CD4-positive, alpha-beta T cell treated with Interleukin-10 for 1 hour (primary cell): ENCODE measurements at places on chromosomes 6 and 20.
A peak's percentile ranks its signal among the peaks of the same experiment; 100 is the strongest.

DNA sequence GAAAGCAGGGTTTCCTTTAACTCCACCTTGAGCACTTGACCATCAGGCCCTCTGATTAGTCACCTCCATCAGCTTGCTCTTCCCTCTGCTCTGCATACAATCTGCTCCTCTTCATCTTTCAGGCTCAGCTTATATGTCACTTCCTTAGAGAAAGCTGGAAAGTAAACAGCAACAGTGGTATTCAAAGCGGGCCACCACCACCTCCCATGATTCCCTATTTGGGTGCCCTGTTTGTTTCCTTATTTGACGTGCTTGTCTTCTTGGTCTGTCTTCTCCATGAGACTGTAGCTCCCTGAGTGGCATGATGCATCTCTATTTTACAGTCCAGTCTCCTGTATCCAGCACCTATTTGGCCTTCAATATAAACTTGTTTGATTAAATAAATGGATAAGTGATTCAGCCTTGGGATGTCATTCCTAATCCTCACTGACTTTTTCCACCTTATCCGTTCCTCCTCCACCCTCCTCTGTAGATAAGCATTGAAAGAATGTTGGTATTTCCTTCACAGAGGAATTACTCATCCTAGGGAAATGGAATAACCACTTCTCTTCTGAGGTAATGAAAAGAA, 102.8 kb upstream of the SGK1 start:
- no peak for DNase-seq

DNA sequence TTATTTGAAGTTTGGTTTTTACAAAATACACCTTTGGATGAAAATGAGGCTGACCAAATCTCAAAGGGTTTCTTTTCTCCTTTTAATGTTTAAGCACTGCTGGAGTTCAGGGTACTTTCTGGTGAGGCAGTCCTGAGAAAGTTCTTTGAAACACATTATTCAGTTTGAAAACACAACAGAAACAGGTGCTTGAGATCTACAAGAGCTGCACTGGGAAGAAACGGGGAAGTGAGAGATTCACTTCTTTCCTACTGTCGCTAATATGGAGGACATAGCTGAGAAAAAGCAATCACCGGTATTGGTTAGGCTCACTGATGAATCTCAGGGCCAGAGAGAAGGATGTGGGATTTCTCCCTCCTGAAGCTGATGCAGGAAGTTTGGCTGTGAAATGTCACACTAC, 22.9 kb upstream of the TMEM170B start:
- no peak for DNase-seq

- no peak for DNase-seq
These were observed 3.1 kb upstream of the TFAP2B start for GRCh38 chr6:50815436-50816114.

DNA sequence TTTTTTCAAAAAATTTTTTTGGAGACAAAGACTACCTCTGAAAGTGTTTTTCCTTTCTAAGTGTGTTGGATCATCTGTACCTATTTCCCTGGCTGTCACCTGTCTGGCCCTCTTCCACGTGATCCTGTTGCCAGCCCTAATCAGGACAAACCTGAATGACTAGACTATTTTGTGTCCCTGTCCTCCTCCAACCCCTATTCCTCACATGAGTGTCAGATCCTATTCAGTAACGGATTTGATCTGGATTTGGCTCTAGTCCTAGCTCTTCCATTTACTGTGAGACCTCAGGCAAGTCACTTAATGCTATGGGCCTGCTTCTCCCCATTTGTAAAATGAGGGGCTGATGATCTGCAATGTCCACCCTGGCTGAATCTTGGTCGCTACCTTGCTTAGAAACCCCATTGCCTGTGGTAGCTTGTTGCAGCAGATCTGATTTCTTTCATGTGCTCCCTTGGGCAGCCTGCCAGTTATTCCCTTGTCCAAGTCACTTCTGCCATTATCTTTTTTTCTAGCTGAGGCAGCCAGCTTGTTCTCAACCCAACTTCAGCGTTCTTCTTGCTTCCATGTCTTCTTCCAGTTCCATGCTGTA, 4.8 kb downstream of the PHF20 start:
- no peak for DNase-seq

GRCh38 chr20:2652724-2653555, 508 bp downstream of the NOP56 start:
- DNase-seq = peak; percentile 23

GRCh38 chr20:13822459-13822858, 37.6 kb downstream of the NDUFAF5 start:
- DNase-seq = no peak

GRCh38 chr6:110430741-110431140, 15.4 kb upstream of the DDO start:
- DNase-seq = no peak

GRCh38 chr6:88548891-88549505, 382.9 kb upstream of the CNR1 start:
- DNase-seq = no peak

- no peak for DNase-seq
These were observed 447.8 kb upstream of the FLRT3 start for GRCh38 chr20:14785065-14785743.

DNA sequence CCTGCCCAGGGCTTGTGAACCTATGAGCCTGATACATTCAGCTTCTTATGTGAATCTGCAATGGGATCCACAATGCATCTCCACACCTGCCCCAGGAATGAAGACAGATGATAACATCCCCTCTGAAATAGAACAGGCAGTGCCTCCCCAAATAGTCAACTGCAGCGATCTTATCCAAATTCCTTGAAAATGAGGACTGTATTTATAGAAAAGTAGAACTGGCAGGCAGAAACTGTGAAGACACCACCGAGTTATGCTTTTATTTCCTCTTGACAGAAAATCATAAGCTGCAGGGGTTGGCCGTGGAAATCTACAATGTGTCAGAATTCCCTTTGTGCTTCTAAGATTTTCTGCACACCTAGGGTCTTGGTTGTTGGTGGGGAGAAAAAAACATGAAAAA, 270.3 kb downstream of the TBC1D7 start:
- no peak for DNase-seq

GRCh38 chr20:7257692-7258466, 490.4 kb downstream of the BMP2 start:
- no peak for DNase-seq

GRCh38 chr6:101705866-101706265, 312.4 kb downstream of the GRIK2 start:
- DNase-seq = no peak

DNA sequence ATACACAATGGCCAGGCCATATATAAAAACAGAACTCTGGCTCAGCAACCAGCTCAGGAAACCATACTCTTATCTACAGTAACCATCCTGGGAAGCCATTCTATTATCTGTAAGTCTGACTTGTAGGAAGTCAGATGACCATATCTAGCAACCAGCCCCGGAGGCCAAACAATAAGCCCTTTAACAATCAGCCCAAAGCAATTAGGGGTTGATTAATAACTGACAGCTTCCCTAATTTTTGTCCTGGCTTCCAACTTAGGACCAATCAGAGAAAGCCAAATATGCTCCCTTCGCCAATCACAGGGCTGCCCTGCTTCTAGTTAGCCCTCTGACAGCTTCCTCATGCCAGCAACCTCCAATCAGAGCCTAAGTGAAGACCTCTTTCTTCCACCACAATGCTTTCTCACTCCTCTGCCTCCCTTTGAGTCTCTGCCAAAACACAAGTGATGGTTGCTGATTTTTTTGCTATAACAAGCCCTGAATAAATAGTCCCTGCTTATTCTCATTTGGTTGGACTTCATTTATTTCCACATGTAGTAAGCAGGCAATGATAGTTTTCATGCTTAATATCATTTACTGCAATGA, 37.8 kb upstream of the STXBP5 start:
- no peak for DNase-seq

GRCh38 chr20:35004051-35004725, 48.5 kb downstream of the MYH7B start:
- no peak for DNase-seq

GRCh38 chr20:58666702-58667101, 15.6 kb downstream of the STX16 start:
- no peak for DNase-seq

- DNase-seq = no peak
These were observed 103.6 kb downstream of the PDE7B start for GRCh38 chr6:135955099-135955498.

GRCh38 chr20:34774449-34774848, 51.0 kb downstream of the NCOA6 start:
- DNase-seq = no peak

DNA sequence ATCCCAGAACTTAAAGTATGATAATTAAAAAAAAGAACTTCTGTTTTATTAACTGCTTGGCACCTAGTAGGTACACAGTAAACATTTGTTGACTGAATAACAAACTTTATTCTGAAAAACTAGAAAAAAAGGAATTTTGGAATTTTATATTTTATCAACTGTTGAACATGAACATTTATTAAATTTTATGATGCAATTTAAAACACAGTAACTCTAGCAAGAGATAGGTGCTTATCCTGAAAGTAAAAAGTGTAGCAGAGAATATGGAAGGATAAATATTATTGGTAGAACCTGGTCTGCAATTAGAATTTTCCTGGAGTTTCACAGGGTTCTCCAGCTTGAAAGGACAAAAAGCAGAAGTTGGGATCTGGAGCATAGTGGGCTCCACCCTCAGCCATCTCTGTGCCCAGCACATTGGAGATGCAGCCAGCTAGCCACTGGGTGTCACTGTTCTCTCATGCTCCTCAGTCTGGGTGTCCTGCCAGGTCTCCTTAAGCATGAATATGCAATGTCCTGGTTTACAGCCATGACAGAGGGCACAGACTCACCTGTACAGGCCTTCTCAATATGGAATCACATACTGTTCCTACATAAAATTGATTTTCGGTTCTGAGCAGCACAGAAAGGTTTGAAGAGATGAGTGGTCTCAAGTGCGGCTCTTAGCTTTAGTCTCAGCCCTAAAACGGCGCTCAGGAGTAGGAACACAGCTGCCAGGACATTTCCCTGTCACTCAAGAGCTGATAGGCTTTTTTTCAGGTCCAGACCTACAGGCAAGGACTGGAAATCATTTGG, 31.7 kb upstream of the IL20RA start:
- peak; percentile 55 for DNase-seq

- no peak for DNase-seq
These were observed 24.0 kb downstream of the PBOV1 start for GRCh38 chr6:138194287-138194686.

DNA sequence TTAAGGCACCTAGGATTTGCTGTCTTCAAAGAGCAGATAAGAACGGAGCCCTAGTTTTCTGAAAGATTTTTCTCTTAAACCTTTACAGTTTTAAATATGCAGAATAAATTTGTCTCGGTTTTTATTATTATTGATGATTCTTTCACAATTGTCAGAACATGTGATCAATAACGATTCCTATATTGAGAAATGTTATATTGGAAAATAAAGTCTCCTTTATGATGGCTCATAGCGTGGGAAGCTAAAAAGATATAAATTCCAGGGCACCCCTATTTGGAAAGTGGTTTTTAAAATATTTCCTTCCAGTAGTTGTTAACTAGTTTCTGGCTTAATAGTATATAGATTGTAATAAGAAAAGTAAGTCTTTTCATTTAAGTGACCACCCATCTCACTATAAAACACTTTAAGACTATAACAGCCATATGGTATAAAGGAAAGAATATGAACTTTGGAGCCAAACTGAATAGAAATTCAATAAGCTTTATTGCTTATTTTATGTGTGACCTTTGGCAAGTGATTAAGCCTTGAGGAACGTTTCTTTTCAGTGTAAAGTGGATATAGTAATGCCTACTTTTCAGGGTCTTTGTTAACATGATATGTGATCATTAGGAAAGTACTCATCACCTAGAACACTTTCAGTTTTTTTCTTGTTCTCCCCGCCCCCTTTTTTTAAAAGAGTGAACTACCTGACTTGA, 369.6 kb downstream of the LAMA2 start:
- no peak for DNase-seq

- DNase-seq = no peak
These were observed 47.5 kb downstream of the PTPN1 start for GRCh38 chr20:50557549-50558134.

DNA sequence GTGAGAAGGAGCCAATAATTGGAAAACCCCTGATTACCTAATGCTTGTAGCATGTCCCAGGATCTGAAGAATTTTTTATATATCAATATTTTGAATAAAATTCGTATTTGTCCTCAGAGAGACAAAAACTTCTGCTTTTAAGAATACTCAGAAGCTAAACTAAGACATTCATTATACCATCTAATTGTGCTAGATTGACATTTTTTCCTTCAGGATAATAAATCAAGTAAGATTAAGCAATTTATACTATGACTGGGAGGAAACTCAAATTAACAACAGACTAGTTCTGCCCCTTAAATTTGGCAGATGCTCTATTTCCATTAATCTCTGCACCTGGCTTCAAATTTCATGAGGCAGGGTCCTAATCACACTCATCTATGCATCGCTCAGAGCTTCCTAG, 291.4 kb downstream of the PLCB1 start:
- no peak for DNase-seq

- DNase-seq = no peak
These were observed 196.2 kb upstream of the ASCC3 start for GRCh38 chr6:101077344-101077743.

DNA sequence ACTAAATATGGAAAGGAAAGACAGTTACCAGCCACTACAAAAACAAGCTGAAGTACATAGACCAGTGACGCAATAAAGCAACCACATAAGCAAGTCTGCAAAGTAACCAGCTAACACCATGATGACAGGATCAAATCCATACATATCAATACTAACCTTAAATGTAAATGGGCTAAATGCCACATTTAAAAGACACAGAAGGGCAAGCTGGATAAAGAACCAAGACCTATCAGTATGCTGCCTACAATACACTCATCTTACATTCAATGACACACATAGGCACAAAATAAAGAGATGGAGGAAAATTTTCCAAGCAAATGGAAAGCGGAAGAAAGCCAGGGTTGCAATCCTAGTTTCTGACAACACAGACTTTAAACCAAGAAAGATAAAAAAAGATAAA, 24.1 kb downstream of the HLA-C start:
- DNase-seq = no peak

- no peak for DNase-seq
These were observed 100.4 kb downstream of the PXDC1 start for GRCh38 chr6:3650959-3651697.

DNA sequence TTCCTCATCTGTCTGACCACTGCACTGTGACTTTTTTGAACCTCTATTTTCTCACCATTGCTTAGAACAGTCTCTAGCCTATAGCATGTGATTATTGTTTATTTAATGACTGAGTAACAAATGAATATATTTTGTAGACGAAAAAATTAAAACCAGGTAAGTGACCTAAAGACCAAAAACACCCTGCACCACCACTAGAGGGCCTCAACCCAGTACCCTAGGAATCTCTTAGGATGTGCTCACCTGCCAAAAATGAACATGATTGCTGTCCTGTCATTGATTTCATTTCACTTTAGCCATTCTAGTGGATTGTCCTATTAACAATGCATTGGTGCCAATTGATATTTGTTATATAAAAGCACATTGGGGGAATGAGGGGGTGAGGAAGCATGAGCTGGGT, 199.1 kb downstream of the COL9A1 start:
- no peak for DNase-seq
